ENCODE measurements at places on chromosomes 5 and 9.

GRCh38 chr5:39570403-39571027 lies 145.7 kb upstream of the DAB2 start:
- DNase-seq: peak; percentile 17

- no peak for DNase-seq
Measured at GRCh38 chr9:111501648-111502047, 17.5 kb upstream of the ECPAS start.

DNA sequence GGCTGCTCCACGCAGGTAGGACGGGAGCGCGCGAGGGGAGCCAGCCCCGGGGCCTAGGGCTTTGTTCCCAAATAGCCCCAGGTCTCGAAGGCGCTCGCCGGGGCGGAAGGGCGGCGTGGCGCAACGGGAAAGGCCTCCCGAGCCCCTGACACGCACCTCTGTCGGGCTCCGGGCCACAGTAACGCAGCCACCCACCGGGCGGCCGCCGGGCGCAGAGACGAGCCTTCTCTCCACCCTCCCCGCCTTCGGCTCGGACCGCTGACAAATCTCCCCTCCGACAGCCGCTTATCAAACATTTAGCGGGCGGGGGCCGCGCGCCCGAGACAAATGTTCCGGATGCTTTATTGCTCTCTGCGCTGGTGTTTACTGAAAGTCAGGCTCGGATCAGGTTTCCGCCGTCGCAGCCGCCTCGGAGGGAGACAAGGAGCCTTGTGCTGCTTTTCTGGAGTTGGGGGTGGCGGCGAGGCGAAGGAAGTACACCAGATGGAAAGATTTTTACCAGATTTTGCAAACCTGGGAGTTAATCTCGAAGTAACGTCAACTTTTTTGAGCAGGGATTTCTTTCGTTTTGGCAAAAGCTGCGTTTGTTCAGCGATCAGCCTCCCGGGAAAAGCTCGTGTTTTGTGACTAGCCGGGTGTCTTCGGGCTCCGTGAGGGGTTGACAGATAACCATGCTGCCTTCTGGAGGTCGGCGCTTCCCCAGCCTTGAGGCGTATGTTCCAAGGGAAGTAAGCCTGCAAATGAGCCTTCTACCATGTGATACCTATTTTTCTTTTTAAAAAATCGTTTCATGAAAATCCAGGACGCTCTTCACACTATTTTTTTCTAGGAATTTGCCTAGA lies 950 bp downstream of the RGMB start:
- peak; percentile 55 for DNase-seq

DNA sequence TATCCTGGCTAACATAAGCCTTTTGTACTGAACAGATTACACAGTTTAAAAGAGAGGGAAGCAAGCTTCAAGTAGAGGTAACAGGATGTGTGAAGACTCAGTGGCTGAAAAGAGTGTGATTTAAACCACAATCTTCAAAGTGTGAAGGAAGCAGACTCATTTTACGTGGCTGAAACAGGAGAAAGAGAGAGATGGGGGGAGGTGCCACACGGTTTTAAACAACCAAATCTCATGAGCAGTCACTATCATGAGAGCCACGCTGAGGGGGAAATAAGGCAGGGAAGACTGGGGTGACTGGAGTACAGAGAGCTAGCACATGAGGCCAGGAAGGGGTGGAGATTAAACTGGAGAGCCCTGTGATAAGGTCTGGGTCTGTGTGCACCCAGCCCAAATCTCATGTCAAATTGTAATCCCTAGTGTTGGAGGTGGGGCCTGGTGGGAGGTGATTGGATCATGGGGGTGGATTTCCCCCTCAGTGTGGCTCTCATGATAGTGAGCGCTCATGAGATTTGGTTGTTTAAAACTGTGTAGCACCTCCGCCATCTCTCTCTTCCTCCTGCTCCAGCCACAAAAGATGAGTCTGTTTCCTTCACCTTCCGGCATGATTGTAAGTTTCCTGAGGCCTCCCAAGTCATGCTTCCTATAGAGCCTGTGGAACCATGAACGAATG lies 318.6 kb upstream of the CD180 start:
- DNase-seq: no peak

DNA sequence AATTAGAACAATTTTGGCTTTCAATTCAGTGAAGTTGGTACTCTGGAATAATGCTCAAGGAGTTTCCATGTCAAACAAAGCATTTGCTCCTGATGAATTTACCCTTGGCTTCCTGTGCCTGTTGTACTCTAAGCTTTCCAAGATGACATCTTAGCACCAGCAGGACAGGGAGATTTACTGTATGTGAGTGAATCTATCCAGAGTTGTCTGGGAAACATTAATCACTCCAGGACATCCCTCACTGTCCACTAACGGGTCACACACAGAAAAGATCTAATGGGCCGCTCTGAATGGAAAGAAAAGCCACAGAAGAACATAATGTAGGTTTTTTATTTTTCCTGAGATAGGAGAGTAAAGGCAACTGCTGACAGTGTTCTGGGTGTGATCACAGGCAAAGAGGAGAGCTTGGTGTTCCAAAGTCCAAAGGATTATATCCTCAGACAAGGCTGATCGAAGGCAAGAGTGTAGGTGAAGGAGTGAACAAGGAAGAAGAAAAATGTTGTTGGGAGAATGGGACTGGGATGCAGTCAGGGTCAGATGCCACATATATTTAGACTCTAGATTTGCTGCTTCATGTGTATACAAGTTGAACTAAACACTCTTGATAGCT lies 167.7 kb upstream of the RPS23 start:
- DNase-seq: no peak

- DNase-seq: no peak
Measured at GRCh38 chr5:122110987-122111386, 18.4 kb upstream of the ZNF474 start.

- DNase-seq: no peak
Measured at GRCh38 chr5:154937186-154937717, 759 bp downstream of the GEMIN5 start.
